ENCODE measurements at places on chromosomes 6 and 20.

DNA sequence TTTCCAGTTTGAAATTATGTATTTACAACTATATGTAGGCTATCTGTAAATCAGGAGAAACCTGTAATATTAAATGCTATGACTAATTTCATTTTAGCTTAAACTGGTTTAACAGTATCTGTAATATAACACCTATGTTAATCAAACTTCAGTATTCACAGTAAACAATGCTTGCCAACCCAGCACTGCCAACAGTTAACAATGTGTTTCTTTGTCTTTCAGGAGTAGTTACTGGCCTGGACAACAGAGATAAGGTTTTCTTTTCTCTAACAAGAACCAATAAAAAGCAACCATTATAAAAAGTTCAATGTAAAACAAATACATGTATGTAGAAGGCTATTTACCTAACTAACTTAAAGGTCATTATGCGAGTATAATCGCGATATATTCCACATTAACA is 158.8 kb downstream of the CDK19 start:
- DNase-seq, result no peak

DNA sequence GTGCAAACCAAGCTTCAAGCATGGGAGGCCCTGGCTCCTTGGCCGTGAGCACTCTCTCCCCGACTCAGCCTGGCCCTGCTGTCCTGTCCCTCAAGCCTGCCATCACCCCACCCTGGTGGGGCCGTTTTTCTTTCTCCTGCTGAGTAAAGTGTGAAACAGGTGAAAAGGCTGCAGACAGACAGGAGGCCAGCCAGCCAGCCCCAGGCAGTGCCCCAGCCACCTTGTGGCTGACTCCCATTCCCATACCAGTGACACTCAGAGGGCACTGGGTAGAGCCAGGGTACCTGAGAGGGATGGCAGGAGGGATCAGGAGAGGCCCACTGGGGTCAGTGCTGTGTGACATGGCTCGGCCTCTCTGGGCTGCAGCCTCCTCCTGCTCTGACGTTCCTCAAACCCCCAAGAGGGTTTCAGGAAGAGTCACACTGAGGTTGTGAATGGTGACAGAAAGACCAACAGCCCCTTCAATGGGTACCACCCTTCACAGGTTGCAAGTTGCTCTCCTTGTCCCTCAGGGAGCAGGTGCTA is 35.9 kb upstream of the BPIFA2 start:
- no peak for DNase-seq

DNA sequence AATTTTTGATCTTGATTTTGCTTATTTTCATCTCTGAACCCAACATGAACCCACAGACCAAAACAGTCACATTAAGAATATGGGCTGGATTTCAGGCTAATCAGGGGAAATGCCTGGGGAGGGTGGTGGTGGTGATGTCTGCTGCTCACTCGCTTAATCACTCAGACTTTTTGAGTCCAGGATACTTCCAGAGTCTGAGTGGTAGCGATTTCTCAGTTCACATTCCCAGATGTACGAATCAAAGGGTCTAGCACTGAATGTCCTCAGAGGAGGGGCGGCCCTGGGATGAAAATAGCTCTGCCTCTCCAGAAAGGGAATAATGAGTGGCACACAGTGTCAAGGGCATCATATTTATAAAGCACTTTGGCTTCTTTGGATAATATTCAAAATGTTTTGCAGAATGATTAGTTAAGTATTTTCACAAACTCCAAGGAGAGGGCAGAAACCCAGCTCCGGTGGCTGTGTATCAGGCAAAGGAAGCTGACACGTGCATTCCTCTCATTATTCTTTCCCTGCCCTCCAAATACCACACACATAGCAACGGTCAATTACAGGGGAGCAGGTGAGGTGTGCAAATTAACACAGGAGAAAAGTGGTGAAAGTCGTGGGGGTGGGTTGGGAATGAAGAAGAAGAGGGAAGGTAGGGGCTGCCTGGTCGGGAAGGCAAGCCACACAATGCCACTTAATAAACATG is 345.2 kb upstream of the RSPO3 start:
- no peak for DNase-seq

DNA sequence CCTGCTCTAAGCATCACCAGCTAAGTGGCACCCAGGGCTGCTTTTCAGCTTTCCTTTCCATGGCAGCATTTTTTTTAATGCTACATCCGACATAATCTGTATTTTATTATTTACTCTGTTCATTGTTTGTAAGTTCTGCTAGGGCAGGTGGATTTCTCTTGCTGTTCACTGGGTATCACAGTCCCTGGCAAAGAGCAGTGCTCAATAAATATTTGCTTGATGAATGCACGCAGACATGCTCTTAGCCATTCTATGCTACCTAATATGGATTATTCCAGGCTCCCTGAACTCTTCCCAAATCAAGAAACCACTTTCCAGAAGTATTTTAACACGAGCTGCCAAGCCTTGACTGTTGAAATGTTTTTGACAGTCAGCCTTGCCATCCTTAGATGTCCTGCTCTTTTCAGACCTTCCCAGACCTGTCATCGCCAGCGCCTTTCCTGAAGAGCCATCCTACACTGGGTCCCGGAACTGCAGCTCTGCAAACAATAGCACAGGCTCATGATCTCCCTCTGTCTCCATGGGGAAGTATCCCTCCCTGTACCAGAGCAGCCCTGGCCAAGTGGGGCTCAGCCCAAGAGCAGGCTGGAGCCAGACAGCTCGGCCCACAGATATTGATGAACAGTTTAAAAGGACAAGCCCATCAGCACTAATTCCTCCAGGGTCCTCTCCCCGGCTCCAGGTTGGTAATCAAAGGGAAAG is 136.5 kb upstream of the CDH4 start:
- no peak for DNase-seq

DNA sequence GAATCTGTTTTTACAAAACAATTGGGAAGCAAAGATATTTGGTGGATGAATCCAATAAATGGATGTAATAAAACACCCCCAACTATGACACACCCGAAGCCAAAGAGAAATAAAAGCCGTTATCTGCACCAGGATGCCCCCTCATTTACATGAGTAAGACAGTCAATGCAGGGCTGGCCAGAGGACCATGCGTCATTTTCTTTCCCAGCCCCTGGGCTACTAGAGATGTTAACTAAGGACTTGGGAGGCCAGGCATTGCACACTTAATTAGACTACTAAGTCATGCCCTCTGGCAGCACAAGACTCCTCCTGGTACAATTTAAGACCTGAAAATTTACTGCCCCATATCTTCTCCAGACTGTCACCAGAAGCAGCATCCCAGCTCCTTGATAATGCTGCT is 3.2 kb downstream of the LEMD2 start:
- no peak for DNase-seq

GRCh38 chr6:112660626-112661025 is 313.5 kb downstream of the RFPL4B start:
- no peak for DNase-seq

- DNase-seq, result no peak
Observed at GRCh38 chr6:128512296-128512695, 8.1 kb downstream of the PTPRK start.

All from stimulated activated CD4-positive, alpha-beta T cell treated with anti-CD3 and anti-CD28 coated beads, Interleukin-4, amount 100 ng/mL, for 4 hours (primary cell).